ENCODE measurements at places on chromosomes 12 and 14.
A peak's percentile ranks its signal among the peaks of the same experiment; 100 is the strongest.

- DNase-seq, result no peak
These were observed 13.2 kb upstream of the BMAL2 start for GRCh38 chr12:27319409-27319808.

DNA sequence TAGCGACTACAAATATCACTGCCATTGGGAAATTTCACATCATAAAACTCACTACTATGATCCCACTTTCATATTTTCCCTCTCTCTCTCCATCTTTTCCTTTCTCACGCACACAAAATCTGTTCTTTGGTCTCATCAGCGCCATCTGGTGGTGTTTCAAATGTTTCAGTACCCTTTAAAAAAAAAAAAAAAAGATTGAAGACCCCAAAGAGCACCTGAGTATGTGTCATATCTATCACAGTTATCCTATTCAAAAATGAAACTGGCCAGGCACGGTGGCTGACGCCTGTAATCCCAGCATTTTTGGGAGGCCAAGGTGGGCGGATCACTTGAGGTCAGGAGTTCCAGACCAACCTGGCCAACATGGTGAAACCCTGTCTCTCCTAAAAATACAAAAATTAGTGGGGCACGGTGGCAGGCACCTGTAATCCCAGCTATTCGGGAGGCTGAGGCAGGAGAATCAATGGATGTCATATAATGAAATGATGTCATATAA, 72.4 kb downstream of the TTC9 start:
- peak; percentile 44 for DNase-seq

DNA sequence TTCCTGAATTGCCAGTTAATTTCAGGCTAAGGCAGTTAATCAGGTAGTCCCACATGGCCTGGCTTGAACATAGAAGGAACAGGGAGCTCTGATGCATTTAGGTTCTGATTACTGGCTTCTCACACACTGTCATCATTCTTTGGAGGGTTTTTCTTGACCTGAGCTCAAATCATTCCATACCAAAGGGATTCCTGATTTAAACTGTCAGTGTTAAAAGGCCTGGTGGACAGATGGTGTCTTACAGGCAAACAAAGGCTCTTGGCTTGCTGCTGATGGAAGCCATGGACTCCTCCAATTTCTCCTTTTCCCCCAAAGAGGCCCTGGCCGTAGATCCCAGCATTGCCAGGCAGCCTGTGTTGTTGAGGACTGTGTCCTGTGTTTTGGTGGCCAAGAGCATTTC, 30.2 kb downstream of the CACNA1C start:
- no peak for DNase-seq

DNA sequence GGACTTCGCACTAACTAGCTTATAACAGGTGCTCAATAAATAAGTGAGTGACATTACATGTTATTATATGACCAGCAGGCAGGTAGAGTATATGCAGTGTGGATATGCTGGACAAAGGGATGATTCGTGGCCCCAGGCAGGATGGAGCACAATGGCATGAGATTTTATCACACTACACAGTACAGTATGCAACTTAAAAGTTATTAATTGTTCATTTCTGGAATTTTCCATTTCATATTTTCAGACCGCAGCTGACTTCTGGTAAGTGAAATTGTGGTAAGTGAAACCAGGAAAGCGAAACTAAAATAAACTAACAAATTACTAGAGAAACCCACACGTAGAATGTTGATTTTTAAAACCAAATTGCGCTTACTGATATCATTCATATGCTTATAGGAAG, 3.3 kb downstream of the PARP11 start:
- no peak for DNase-seq

DNA sequence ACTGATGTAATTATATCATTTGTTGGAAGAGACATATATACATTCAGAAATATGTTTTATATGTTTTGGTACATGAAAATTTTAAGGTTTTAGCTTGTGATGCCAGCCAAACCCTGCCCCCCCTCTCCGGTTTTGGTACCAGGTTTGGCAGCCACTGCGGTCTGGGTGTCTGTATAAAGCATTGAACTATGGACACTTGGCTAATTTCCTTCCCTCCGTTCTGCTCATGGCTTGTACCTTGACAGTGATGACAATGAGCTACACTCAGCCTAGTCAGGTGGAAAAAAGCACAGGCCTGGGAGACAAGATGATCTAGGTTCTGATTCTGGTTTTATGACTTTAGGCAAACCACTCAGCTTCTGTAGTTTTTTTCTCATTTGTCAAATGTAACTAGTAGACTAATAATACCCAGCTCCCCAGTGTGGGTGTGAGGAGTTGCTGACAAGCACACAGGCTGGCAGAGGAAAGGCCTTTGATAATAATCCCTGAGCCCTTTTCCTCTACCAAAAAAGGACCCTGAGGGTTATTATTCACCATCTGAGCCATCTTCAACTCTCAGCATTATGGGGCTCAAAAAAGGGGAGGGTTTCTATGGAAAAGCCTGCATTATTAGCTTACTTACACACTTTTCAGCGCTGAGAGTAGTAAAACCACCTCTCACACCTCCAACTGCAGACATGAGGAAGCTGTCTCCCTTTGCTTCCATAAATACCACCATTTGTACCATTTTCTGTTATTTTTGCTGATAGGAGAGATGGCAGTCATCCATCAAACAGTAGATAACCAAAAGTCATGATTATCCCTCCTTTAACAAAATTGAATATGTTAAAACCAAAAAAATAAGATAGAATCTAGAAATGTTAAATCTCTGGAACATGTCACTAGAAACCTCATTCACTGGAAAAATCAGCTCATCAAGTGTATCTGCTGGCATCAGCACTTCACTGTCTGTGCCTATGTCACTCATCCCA, 76.3 kb upstream of the PSMC1 start:
- no peak for DNase-seq

DNA sequence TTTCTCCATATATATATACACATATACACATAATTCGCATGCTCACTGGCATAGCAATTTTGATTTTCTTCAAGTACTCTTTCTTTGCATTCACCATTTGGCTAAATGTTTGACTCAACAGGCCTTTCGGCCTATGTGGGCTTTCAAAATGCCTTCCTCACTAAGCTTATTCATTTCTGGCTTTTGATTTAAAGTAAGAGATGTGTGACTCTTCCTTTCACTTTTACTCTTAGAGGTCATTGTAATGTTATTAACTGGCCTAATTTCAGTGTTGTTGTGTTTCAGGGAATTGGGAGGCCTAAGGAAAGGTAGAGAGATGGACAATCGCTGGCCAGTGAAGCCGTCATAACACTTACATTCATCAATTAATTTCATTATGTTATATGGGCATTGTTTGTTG, 14.5 kb upstream of the KLRD1 start:
- no peak for DNase-seq

DNA sequence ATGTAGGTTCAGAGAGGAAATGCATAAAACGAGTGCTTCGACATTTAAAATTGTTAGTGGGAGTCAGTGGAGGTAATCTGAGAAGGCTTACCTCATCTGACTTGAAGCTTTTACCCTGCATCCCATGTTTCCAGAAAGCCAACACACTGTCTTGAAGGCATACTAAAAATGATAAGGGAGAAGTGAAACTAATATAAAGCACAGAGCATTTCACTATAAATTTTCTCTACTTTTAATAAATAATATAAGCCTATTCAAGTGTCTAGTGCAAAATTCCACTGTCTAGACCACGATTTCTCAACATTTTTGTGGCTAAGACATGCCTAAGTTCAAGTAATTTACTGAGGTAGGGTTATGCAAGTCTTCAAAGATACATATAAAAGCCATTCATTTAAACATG, 29.1 kb upstream of the CDKL1 start:
- DNase-seq, result no peak

DNA sequence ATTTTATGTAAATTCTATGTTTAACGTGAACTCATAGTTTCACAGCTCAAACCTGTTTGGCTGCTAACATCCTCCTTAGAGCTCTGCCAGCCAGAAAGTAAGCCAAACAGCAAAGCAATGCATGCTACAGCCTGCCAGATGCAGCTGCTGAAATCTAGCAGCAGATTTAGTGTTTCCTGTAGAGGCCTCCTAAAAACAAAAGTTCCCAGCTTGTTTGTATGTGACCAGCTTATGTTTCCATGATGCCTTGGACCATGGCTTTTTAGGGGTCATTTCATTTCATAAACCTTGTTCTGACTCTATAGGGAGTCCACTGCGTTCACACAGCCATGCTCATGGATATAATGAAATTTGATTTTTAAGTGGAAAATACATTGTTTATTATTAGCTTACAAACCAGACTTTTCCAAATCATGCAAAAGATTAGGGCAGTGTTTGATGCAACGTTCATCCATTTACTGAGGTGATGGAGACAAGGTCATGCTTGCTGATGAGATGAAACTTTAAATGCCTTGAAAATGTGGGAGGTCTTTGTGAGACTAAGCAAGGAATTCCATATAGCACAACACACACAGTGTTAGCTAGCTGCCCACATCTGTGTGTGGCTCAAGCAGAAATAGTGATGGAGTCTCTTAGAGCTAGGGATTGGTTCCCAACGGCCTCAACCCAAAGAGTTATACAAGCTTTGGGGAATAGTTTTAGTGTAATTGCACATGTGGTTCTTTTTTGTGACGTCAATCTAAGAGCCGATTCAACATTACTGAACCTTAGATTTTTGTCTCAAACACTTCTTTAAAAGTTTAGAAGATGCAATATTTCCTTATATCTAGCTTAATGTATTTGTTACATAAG, 157.5 kb upstream of the LRIG3 start:
- no peak for DNase-seq

- DNase-seq, result no peak
These were observed 15.0 kb upstream of the MEG3 start for GRCh38 chr14:100810861-100811461.

- DNase-seq, result no peak
These were observed 180.2 kb upstream of the SYT1 start for GRCh38 chr12:78684419-78684818.

DNA sequence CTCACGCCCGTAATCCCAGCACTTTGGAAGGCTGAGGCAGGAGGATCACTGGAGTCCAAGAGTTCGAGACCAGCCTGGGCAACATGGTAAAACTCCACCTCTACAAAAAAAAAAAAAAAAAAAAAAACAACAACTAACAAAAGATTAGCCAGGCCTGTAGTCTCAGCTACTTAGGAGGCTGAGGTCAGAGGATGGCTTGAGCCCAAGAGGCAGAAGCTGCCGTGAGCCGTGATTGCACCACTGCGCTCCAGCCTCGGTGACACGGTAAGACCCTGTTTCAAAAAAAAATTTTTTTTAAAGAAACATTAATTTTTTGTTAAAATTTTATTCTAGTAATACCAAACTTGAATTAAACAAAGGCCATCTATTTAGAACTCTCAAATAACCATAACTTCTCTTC, 77.8 kb downstream of the PPP2R5E start:
- no peak for DNase-seq

DNA sequence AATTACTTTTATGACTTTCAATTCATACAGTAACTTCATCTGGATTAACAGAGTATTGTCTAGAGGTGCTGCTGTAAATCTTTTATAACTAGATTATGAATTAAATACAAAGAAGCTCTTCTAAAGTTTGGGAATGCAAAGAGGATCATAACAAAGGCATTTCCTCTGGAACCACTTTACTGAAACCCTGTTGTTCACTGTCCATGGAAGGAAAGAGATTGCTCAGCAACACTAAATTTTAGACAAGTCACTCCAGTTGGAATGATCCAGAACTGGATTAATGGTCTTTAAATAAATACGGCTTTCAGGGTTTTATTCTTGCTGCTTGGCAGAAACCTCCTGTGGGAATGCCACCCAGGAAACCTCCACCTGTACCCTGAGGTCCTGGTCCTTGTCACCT, 250.6 kb downstream of the KSR2 start:
- DNase-seq, result no peak

DNA sequence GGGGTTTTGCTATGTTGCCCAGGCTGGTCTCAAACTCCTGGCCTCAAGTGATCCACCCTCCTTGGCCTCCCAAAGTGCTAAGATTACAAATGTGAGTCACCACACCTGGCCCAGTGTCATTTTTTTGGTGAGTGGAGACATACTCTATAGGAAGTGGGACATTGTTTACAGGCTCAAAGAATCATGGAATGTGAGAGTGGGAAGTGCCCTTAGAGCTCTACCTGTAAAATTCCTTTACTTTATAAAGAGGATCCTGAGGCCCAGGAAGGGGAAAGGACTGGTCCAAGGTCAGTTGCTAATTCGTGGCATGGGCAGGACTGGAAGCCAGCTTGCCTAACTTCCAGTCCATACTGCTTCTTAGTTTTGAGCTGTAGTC, 8.7 kb upstream of the ADCK1 start:
- DNase-seq, result no peak

DNA sequence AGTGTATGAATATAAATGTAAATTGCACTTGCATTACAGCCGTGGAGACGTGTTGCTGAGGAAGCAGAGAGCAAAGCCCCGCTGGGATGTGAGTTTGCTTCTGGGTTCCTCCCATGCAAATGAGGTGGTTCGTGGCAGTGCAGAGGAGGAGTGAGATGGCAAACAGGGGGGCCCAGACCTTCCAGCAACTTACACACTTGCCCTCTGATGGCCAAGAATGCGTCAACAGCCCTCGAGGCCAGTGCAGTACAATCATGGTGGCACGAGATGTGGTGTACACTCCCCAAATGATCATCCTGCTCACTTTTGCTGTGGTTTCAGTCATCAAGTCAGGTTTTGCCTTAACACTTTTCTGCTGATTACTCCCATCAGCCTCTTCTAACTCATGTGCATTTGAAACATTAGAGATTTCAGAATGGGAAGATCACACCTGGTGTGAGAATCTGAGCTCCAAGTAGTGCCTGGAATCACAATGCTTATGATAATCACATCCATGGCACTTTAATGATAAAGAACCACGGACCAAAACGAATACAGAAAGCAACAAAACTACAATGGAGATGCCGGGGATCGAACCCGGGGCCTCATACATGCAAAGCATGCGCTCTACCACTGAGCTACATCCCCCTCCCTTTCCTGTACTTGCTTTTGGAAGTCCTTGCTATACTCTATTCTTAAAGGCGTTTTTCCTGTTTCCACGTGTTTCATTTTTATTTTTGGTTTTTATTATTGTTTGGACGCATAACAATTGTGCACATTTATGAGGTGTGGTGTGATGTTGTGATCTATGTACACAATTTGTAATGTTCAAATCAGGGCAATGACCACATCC, 7.0 kb upstream of the UBC start:
- peak; percentile 72 for DNase-seq

DNA sequence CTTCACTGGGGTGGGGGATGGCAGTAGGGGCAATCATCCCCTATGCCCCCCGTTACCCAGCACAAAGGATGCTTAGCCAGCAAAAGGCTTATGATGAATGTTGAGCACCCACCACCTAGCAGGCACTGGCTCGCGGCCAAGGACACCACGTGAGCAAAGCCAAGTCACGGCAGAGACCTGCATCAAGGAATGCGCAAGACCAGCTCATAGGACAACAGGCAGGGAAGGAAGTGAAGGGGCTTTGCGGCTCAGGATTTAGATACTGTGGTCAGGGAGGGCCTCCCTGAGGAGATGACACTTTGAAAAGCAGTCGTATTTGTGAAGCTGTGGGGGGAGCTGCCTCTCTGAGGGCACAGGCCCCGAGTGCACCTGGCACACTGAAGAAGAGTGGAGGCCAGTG, 32.8 kb downstream of the SH2B3 start:
- DNase-seq, result no peak

DNA sequence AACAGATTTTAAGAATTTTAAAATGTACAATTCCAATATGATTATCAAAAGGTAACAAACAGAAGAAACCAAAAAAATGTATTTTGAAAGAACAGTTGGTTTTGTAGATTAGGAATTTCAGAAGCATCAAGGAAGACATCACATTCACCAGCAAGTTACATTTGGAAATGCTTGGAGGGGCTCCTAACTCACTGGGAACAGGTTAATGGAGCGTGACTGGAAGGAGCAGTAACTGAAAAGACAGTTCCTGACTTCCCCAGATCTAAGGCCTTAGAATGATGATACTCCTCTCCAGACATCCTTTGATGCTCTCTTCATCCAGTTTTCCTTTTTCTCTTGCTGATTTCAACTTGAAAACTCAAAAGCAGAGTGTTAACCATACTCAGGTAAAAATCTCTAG, 220.0 kb upstream of the EGLN3 start:
- no peak for DNase-seq
